BE2C (cell line): ENCODE measurements at places on chromosomes 4 and X.

GRCh38 chr4:85701861-85702321, 226.9 kb downstream of the ARHGAP24 start:
- no peak for DNase-seq

DNA sequence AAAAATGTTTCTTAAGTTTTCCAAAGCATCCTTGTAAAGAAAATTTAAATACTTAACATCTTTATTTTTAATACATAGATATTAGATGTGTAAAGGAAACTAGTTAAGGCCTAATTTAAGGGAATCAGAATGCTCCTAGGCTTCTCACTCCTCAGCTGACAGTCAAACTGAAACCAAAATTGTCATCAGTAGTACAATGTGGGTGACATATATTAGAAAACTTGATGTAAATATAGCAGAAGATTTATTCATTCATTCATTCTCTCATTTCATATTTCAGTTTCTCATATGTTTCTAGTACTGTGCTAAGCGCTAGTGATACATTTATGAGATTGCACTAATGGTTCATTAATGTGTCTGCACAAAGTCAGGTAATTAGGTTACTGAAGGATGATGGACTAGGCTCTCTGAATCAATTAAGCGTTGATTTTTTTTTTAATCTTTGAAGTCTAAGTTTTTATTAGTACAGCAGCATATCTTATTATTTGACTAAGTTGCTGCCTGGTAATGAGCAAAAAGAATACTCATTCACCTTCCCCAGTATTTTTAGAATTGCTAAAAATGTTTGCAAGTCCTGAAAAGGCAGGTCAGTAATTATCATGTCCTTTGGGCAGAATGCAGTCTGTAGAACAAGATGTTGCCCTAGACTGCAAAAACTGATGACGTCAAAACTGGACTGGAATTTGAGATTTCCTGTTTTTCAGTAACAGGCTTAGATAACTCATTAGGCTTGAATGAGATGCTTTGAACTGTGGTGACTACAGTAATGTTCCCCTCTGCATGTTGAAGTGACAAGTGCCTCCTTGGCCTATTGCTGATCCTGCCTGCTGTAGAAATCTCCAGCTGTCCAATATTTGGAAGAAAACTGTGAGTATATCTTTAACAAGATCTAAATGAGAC, 128.7 kb downstream of the ARHGAP24 start:
- DNase-seq: peak; percentile 14

GRCh38 chrX:69503782-69504625, at the start of gene NALF2:
NALF2 (plus strand) TSS chrX:69504326; CDS start chrX:69505283, 957 bp downstream.
- DNase-seq: peak; percentile 81

DNA sequence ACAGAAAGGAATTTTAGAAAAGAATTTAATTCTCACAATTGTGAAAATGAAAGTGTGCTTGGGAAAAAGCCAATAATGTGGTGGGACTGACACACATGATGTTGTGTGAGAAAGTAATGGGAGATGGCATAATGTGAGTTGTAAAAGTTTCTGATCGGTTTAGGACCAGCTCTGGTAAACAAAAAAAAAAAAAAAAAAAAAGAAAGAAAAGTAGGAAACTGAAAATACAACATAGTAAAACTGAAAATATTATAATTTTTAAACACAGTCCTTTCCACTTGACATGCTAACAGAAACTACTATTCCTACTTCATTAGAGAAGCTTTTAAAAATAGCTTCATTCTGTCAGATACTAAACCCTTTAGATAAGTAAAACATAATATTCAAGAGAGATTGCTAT, 28.2 kb downstream of the RAP1GDS1 start:
- no peak for DNase-seq

- peak; percentile 72 for DNase-seq
Observed at GRCh38 chrX:153400146-153401132, 711 bp downstream of the PNMA6E start.

DNA sequence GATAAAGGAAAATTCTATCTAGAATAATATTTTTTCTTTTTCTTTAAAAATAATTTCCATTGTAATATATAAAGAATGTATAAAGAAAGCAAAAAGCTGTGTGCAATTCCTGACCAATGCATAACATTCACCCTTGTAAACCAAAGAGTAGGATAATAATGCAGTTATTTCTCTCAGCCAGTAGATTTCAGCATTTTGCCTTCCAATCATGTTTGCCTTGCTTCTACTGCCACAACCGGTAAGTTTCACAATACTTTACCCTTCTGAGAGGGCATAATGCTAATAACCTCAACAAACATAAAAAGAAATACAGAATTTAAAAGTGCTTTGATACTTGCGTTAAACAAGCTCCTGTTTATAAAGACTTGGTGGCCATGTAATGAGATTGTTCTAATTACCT, 59.9 kb downstream of the CHIC2 start:
- no peak for DNase-seq

DNA sequence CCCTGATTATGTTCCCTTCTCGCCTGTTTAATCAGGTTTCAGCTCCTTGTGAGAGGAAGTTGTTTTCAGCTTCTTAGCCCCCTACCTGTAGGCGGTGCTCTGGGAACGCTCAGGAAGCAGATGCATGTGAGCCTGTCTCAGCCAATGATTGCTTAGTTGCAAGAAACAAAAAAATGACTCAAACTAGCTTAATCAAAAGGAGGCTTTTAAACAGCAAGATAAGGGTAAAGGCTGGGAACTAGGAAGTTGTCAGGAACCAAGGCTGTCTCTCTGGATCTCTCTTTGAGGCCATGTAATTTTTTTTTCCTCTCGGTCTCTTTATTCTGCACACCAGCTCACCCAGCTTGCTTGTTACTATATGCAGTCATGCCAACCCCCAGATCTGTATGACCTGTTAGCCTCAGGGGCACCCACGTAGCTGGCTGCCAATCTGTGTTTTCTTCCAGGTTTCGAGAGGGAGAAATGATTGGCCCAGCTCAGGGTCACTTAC, 109.1 kb downstream of the PTTG2 start:
- no peak for DNase-seq

DNA sequence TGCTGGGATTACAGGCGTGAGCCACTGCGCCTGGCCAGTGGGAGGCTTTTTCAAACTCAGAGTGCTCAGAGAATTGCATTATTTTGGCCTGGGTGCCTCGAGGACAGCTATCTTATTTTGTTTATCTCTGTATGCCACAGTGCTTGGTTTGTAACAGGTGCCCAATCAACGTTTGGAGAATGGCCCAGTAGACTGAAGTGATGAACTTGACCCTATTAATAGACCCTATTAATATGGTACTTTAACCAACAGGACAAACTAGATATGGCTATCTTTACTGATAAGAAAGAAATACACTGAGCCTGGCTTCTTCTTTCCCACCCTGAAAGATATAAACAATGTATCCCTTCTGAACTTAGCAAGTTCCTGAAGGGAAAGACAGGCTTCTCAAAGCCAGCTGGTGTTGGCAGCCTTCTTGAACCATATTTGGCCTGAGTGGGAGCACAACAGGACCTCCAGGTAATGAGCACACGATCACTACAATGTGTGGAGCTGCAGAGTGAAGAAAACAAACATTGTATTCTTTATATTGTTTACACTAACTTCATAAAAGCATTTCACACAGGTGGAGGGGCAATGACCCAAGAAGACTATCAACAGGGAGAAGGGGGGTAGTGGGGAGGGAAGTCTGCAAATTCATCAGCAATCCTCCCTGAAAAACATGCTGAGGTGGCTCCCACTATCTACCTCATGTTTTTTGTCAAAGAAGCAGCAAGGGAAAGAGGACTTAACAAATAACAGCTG, 41.7 kb downstream of the PRPS1 start:
- no peak for DNase-seq

- peak; percentile 86 for DNase-seq
Observed at GRCh38 chr4:40840985-40841571, 91.3 kb downstream of the NSUN7 start.

DNA sequence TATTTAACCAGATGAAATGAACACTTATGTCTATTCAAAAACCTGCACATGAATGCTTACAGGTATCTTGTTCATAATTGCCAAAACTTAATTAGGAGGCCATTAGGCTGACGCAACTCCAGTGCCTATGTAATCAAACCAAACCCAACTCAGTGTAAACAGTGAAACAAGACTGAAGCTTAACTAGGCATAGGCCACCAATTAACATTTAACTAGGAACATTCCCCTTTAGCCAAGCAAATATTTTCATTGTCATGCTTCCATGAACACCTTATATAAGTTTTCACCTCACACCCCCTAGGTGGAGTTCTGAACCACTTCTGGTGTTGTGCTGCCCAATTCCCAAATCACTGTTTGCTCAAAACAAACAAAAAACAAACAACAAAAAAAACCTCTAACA, 686.0 kb downstream of the STPG2 start:
- DNase-seq: no peak

DNA sequence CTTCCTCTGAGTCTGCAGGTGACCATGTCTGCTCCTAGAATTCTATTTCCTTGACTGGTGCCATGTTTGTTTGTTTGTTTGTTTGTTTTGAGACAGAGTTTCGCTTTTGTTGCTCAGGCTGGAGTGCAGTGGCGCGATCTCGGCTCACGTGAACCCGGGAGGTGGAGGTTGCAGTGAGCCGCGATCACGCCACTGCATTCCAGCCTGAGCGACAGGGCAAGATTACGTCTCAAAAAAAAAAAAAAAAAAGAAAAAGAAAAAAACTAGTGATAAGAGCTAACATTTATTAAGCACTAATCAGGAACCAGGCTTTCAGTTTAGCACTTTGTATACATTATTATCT, 7.2 kb downstream of the SAT1 start:
- no peak for DNase-seq

GRCh38 chr4:2248044-2248780, 6.3 kb upstream of the HAUS3 start:
- DNase-seq: peak; percentile 14

GRCh38 chrX:102966701-102967100, 29.6 kb downstream of the RAB40AL start:
- DNase-seq: no peak

- DNase-seq: no peak
Observed at GRCh38 chr4:30473225-30473624, 246.9 kb upstream of the PCDH7 start.

- DNase-seq: no peak
Observed at GRCh38 chr4:22201256-22201655, 252.7 kb upstream of the KCNIP4 start.

- peak; percentile 60 for DNase-seq
Observed at GRCh38 chr4:159103384-159103990, 608 bp downstream of the RAPGEF2 start.

DNA sequence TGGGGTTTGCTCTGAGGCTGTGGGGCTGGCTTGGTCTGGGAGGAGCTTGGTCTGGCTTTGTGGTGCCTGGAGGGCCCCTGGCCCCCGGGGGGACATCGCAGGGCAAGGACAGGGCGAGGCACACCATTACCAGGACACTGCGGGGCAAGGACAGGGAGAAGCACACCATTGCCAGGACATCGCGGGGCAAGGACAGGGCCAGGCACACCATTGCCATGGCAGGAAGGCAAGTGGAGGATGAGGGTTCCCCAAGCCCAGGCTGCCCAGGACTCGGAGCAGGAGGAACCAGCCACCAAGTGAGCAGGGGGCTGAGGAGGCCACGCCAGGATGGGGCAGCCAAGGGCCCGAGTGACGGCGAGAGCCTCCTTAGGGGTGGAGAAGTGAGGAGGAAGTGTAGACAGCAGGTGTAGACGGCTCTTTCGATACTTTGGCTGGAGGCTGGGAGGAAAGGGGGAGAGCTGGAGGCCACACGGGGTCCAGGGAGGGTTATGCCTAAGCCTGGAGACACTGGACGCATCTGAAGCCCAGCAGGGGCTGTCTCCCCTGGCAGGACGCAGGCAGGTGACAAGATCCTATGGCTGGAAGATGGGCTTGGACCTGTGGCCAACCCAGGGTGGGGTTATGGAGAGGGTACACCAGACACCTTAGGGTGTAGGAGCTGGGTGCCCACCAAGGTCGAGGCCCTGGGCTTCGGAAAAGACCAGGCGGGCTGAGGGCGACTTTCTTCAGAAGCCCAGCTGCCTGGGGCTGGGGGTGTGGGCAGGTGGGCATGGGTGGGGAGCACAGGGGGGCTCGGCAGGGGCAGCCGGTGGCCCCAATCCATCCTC, 7.3 kb downstream of the NKX1-1 start:
- DNase-seq: peak; percentile 4

GRCh38 chr4:112189754-112190153, 41.8 kb upstream of the AP1AR start:
- DNase-seq: no peak
